ENCODE measurements at places on chromosomes 7 and 10. TPM values are rescaled to one million over a fixed set of nuclear protein-coding genes. Genes with fewer than 3 reads are reported as not detected.

DNA sequence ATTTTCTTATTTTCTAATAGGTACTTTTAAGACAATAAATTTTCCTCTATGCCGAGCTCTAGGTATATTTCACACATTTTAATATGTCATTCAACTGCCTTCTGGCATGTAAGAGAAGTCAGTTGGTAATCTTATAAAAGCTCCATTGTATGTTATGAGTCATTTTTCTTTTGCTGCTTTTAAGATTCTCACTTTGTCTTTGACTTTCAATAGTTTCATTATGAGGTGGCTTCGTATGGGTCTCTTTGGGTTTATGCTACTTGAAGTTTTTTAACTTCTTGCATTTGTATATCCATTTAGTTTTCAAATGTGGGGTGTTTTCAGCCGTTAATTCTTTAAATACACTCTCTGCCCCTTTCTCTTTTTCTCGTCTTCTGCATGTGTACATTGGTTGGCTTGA lies 80.5 kb downstream of the ABCA13 start:
- DNase-seq = no peak

GRCh38 chr10:7218968-7219367 lies 191.9 kb downstream of the SFMBT2 start:
- no peak for DNase-seq

DNA sequence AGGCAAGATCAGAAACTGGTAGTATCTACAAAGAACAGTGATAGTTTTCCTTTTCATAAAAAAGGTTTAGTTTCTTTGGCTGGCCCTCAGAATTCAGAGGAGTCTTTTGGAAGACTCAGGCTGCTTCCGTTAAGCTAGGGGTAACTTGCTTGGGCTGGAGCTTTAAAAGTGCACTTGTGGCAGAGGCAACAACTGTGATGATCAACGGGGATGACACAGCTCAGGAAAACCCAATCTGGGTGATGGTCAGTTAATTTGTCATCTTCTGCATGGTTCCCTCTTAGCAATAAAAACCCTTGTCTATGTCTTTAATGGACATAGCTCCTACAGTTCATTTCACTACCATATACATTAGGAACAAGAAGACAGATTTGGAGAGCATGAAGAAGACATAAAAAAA lies 46.7 kb downstream of the SGMS1 start:
- DNase-seq = no peak

DNA sequence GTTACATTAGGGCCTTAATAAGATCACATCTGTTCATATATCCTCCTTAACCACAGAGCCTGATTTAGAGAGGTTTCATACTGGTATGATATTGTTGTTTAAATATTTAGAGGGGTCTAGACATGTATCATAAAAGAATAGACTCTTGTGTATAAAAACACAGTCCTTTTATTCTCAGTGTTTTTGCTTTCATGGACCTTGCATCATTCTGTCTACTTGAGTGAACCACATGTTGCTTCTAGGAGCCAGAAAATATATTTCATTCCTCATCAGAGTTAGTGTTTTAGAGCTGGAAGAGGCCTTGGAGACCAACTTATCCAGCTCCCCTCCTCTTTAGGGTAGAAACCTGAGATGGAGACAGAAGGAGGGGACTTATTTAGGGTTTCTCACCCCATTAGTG lies 312.8 kb downstream of the LRMDA start:
- no peak for DNase-seq

- DNase-seq = peak; percentile 11
Measured at GRCh38 chr7:99720800-99721595, 14.0 kb downstream of the CYP3A7 start.

DNA sequence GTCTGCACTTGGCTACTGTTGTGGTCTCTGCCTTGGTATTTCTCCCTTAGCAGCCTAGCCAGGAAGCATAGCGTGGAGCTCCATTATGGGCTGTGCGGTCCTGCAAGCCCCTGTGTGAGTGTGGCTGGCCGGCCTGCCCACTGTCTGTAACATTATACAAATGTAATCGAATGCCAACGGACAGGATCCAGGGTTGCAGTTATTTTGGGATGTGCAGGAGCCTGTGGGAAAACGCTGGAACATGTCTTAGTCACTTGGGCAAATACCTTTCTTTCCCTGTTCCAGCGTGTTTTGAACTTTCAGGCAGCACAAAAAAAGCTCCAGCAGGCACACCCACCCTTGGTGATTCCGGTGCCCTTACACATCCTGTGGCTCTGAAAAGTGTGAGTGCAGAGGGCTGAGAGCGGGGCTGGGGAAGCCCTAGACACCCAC lies 29.5 kb downstream of the BAG3 start:
- DNase-seq = peak; percentile 46

DNA sequence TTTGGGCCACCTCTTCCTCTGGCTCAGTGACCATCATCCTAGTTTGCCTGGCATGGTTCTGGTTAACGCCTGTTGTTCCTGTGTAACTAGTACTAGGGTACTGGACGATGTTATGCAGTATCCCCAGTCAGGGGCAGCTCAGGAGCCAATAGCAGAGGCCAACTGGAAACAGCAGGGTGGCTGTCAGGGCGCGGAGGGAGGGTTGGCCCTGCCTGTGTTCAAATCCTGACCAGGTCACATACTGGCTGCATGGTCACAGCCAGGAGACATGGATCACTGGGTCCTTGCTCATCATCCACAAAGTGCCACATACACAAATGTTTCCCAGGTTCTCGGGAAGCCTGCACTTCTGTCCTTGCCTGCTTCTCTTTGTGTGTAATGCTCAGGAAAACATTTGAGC lies 12.3 kb upstream of the RBP3 start:
- no peak for DNase-seq

DNA sequence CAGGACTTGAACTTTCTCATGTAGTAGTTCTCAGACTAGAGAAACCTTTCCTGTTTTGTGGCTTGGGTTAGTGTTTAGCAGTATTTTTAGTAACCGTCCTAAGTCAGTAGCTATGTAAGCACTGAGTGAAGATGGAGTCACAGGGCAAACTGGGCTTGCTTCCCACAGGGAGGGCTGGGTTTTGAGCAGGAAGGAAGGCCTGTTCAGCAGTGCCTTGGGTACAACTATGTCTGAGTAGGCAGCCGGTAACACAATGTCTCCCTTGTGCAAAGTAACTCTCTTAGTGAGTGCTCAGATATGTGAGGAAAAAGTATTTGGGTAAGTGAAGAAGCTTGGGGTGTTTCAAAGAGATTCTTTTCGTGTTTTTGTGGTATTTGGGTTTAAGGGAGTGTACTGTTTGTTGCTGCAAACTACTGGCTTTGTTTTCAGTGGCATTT lies 96.4 kb downstream of the CCSER2 start:
- peak; percentile 76 for DNase-seq

- no peak for DNase-seq
Measured at GRCh38 chr7:47333959-47334358, 248.0 kb downstream of the TNS3 start.

DNA sequence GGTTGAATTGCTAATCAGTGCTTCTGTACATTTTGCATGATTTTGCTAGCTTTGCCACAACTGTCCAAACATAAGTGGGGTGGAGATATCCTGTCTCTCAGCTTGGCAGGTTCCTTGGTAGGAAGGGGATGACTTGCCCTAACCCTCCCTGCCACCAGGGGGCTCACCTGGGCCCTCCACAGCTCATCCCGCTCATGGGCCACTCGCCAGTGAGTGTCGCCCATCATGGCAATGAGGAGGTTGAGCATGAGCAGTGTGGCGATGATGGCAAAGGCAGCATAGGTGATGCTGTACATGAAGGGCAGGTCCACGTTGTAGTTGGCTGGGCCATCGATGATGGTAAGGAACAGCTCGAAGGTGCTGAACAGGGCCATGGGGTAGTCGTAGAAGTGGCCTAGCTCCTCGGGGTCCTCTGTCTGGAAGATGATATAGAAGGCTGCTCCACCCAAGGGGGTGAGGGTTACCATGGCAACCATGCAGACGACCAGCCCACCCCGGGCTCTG lies 12.2 kb downstream of the TRPV6 start:
- DNase-seq = no peak

GRCh38 chr7:23529262-23529859 lies 2.4 kb downstream of the TRA2A start:
- no peak for DNase-seq

GRCh38 chr7:4119848-4120247 lies 562.2 kb upstream of the FOXK1 start:
- no peak for DNase-seq

GRCh38 chr10:77943121-77943901 lies 16.8 kb upstream of the DLG5 start:
- no peak for DNase-seq

DNA sequence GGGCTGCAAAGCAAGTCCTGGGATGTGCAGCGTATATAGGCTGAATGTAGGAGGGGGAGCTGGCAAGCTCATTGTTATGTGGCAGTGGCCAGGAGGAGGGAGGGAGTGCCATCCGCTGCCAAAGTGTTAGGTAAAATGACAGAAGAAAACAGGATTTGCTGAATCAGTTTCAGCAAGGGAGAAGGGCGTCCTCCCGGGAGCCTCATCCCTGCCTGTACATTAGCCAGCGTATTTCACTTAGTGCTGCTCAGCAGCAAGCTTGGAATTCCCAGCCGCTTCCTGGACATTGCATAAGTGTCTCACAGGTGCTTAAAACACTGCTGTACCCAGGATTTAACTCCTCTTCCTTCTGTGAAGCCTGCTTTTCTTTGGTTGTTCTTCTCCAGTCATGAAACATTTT lies 2.5 kb downstream of the NIPSNAP2 start:
- DNase-seq = no peak

DNA sequence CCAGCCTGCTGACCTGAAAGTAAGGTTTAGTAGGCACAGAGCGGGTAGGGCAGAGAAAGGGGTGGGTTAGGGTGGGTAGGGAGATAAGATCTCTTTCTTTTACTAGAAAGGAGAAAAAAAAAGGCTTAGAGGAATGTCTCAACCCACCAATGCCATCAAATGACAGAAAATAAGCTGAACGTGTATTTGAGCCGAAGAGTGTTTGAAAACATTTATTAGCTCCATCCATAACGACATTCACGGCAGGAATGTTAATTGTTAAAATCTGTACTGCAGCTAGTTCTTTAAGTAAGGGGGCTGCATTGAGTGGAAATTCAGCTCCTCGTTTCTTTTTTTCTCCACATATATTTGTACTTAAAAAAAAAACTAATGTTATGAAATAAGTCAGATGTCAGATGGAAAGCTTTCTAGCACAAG lies 63.7 kb upstream of the ARID5B start:
- no peak for DNase-seq

- DNase-seq = no peak
Measured at GRCh38 chr10:110358278-110358677, 53.6 kb upstream of the SMNDC1 start.

DNA sequence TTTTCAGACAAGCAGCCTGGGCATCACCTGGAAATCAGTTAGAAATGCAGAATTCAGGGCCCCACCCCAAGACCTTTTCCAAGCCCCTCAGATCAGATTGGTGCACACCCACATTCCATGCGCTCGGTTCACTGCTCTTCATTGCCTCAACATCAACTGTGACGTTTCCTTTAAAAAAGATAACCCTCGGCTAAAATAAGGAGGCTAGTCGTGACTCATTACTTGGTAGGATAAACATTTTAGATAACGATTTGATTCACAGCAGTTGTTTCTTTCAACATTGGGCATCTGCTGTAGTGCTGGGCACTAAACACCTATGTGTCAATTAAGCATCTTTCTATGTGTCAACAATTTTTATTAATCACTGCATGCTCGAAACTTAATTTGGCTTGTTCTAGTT lies 191.1 kb upstream of the LRGUK start:
- no peak for DNase-seq

- DNase-seq = peak; percentile 54
Measured at GRCh38 chr10:129961157-129961701, 2.8 kb downstream of the EBF3 start.

DNA sequence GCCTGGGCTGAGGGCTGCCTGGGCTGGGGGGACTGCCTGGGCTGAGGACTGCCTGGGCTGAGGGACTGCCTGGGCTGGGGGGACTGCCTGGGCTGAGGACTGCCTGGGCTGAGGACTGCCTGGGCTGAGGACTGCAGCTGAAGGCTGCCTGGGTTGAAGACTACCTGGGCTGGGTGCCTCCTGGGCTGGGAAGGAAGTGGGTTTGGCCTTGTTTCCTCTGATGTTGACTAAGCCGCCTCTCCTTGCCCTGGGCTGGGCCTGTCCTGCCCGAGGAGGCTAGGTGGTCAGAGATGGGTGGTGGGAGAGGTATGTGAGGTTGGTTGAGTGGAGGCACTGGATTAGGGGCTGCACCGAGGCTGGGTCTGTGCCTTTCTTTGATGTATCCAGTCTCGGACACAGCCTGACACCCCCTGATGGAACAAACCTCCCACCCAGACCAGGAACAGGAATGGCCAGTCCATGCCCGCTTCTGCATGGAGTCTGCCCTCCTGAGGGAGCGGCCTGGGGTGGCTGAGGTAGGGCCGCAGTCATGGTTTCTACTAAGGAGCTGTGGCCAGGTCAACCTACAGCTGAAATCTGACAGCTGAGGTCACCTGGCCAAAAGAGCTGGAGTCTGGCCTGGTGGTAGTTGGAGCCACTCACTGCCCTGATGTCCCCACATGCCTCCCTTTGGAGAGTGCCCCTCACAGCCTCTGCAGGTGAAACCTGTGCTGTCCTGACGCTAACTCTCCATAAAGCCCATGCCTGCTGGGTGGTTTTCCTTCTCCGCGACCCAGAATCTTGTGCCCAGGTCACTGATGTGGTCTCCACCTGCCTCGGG lies 22.3 kb downstream of the SCART1 start:
- no peak for DNase-seq

DNA sequence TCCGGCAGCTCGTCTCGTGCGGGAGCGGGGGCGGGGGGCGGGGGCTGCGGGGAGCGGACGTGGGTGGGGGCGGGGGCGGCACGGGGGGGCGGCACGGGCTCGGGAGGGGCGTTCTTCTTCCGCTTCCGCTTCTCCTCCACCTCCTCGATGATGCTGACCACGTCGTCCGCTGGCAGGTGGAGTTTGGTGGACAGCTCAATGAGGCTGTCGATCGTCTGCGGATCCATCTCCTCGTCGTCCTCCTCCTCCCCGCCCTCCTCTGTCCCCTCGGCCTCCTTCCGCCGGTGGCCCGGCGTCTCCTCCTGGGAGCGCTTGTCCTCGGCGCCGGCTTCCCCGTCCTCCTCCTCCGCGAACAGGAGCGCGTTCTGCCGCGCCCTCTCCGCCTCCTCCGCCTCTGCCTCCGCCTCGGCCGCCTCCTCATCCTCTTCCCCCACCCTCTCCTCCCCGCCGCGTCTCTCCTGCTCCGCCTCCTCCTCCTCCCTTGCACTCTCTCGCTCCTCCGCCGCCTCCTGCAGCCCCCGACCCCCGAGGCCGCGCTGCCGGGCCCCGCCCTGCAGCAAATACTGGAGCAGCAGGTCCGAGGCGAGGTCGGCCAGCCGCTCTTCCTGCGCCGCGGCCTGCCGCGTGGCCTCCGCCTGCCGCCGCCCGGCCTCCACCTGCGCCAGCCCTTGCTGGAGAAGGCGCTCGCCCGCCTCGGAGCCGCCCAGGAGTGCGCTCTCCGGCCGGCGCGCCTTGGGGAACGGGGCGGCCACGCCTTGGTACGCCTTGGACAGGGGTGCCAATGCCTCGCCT lies 1.9 kb downstream of the VGF start:
- no peak for DNase-seq

FGFR2 gene
- 3.6 TPM for polyA plus RNA-seq

DNAH11 gene
- 0.13 TPM for polyA plus RNA-seq

DDC gene
- not detected for polyA plus RNA-seq

PTF1A gene
- polyA plus RNA-seq = not detected

TAF6 gene
- polyA plus RNA-seq = 39.0 TPM

EVX1 gene
- polyA plus RNA-seq = not detected

FAM237B gene
- polyA plus RNA-seq = not detected

CTAGE8 gene
- 1.4 TPM for polyA plus RNA-seq

CTNNA3 gene
- polyA plus RNA-seq = 7.5 TPM

WEE2 gene
- 0.22 TPM for polyA plus RNA-seq

HOXA2 gene
- 0.99 TPM for polyA plus RNA-seq

ABCC2 gene
- 0.75 TPM for polyA plus RNA-seq

EBLN1 gene
- polyA plus RNA-seq = not detected

ACTR3C gene
- polyA plus RNA-seq = 1.3 TPM

CNPY1 gene
- polyA plus RNA-seq = not detected

PLAC9 gene
- polyA plus RNA-seq = 75.9 TPM

Measured in hindlimb muscle (tissue), 1 donor.